ENCODE measurements at places on chromosomes 3 and 15.

GRCh38 chr3:160856450-160856849 is 100.4 kb downstream of the PPM1L start:
- DNase-seq = no peak

GRCh38 chr3:31853580-31853979 is 127.5 kb downstream of the OSBPL10 start:
- no peak for DNase-seq

- DNase-seq = no peak
These were observed 292.5 kb downstream of the MCTP2 start for GRCh38 chr15:94523873-94524272.

- DNase-seq = no peak
These were observed 110.5 kb upstream of the WNT5A start for GRCh38 chr3:55597641-55598040.

DNA sequence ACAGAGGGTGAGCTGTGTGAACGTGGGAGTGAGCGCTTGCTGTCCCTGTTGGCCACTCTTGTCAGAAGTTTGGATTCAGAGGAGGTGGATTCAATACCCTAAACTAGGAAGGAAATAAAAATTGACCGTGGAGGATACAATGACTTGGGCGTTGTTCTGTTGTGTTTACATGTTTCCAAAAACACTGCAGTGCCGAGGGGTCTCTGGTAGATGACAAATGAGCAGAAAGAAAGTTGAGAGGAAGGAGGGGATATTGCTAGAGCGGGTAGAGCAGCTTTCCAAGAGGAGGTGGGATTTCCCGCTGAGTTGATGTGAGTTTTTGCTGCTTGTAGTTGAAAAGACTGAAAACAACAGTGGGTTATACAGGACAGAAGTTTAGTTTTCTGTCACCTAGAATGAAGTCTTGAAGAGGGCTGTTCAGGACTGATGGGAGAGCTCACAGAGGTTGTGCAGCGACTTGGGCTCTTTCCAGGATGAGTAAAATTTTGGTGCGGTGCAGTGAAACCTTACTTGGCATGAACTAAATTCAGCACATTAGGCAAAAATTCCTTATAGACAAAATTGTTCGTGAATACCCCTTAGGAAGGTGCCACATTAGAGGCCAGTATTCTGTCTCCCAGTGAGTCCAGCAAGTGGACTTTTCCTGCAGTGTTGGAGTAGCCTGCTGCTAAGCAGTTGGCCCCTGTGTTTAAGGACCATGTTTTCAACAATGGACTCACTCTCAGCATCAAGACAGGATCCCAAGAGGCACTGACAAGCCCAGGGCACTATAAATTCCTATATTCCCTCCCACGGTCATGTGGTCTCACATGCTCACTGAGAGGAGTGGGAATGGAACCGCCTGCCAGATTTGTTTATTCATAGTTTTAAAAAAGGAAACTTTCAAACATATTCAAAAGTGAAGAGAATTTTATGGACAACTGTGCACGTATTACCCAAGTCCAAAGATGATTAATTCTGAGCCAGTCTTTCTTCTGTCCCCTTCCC is 435.0 kb upstream of the C2CD4B start:
- no peak for DNase-seq

- no peak for DNase-seq
These were observed 47.4 kb downstream of the CHCHD4 start for GRCh38 chr3:14077310-14077709.

GRCh38 chr3:111252779-111253178 is 181.2 kb downstream of the NECTIN3 start:
- no peak for DNase-seq

DNA sequence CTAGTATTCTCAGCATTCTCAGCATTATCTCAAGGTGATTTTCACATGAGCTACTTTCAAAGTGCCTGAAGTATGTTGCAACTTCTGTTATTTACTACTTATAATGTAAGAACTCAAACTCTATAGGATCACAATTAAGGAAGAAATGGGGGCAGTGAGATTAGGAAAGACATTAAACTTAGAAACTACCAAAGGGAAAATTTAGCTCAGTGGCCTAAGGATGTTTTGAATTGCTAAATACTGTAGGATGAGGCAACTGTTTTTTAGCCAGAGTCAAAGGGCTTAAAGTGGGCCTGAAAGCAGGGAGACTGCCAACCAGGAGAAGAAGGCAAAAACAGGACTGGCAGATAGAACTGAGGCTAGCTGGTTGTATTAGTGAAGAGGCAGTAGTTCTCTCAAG is 55.5 kb upstream of the MBNL1 start:
- peak; percentile 48 for DNase-seq

DNA sequence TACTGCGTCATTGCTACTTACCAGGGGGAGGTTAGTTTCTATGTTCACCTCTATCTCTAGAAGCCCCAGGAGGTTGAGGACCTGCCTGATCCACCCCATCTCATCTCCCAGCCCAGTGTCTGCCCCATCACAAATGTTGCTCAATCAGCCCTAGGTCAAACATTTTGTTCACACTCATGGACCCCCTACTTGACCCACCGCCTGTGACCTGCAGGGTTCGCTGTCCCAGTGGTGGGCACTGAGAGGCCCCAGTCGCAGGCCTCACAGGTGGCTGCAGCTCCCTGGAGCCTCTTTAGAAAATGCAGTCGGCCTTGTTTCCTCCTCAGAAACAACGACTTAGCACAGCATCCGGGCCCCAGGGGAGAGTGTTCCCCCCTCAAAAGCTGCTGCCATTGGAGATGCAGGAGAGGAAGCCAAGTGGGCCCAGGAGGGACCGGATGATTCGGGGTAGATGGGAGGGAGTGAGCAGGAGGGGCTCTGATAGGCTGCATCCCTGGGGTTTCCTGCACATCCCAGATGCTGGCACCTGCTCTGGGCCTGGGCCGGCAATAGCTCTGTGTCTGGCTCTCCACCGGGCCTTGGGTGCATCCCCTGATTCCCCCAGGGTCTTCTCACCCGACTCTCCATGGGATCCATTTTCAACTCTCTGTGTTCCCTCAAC is 18.4 kb upstream of the INSYN1 start:
- no peak for DNase-seq

GRCh38 chr15:28915041-28915810 is 29.5 kb downstream of the APBA2 start:
- no peak for DNase-seq

DNA sequence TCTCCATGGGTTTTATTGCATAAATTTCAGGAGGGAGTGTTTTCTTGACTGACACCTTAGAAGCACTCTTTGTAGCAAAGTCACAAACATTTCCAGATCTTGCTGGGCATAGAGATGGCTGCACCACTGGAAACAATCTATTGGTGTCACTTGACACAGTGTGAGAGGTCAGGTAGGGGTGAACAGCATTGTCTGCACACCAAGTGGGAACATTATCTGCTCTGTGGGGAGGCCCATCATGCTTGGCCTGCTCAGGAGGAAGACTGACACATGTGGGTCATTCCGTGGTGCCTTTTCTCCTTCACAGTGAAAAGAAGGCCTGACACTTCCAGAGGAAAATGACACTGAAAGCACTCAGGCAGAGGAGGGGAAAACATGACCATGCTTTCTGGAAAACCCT is 149.9 kb upstream of the GALNT15 start:
- no peak for DNase-seq

GRCh38 chr3:25679642-25680302 is 15.1 kb upstream of the TOP2B start:
- no peak for DNase-seq

DNA sequence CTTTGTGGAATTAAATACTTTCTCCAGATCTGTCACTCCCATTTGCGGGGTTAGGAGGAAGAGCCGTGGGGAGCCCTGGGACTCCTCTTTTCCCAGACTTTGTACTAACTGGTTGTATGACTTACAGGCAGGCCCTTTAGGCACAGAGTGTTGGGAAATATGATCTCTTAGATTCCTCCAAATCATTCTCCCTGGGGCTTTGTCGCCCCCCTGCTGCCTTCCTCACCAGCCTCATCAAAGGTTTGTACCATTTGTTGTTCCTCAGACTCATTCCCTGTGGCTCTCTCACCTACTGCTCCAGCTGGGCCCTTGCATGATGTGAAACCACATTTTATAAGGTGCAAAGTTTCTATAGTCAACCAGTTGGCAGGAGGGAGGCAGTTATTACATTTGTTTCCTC is 56.4 kb downstream of the CRYGS start:
- DNase-seq = no peak

DNA sequence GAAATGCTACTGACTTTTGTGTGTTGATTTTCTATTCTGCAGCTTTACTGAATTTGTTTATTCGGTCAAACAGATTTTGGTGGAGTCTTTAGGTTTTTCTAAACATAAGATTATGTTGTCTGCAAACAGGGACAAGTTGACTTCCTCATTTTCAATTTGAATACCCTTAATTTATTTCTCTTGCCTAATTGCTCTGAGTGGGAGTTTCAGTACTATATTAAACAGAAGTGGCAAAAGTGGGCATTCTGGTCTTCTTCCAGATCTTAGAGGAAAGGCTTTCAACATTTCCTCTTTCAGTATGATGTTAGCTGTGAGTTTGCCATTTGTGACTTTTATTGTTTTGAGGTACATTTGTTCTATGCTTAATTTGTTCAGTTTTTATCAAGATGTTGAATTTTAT is 268.5 kb downstream of the WNT5A start:
- DNase-seq = peak; percentile 19

GRCh38 chr3:117399311-117400078 is 689.9 kb downstream of the TUSC7 start:
- DNase-seq = no peak

DNA sequence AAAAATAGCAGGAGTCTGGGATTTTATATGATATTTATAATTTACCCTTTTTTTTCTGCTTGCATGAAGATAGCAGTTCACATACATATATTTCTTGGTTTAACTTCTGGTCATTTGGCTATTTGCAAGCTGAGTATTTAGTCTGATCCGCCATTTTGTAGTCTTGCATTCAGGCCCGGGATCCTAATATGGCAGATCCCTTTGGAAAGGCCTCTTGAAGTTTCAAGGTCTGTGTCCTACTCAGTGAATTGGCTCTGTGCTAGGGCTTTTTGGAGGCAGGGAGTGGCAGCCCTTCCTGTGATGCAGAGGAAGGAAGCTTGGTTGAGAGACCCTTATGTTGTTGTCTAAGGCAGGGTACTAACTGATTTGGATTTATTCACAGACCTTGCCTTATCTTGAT is 2.9 kb downstream of the SNRPN start:
- no peak for DNase-seq

GRCh38 chr3:47976135-47976732 is 40.0 kb downstream of the MAP4 start:
- no peak for DNase-seq

- DNase-seq = no peak
These were observed 405.1 kb upstream of the NECTIN3 start for GRCh38 chr3:110666495-110666894.

- DNase-seq = no peak
These were observed 176.9 kb upstream of the SOX2 start for GRCh38 chr3:181534781-181535221.

- no peak for DNase-seq
These were observed 215.6 kb downstream of the CADPS start for GRCh38 chr3:62659660-62660059.

GRCh38 chr3:169103951-169104941 is 559.3 kb downstream of the MECOM start:
- DNase-seq = no peak

DNA sequence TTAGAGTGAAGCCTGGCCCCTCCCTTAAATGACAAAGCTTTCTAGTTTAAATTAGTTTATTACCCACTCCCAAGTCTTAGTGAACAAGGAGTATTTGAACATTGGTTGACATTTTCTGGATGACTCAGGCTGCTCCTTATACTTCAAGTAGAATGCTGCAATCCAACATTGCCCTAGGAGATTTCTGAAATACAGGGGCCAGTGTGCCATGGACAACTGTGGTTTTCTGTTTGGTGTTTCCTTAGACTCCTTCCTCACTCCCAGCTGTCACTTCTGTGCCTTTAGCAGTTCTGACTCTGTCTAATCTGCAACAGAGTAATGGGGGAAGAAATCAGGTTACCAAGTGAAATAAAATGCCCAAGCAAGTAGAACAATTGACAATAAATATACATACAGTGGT is 116.1 kb upstream of the P2RY1 start:
- no peak for DNase-seq

GRCh38 chr15:42050484-42051255 is 29.8 kb upstream of the PLA2G4E start:
- DNase-seq = no peak

- DNase-seq = no peak
These were observed 14.3 kb upstream of the DHX36 start for GRCh38 chr3:154338570-154338969.
